AG20443 (cell line): ENCODE measurements at places on chromosomes 2 and 18.

DNA sequence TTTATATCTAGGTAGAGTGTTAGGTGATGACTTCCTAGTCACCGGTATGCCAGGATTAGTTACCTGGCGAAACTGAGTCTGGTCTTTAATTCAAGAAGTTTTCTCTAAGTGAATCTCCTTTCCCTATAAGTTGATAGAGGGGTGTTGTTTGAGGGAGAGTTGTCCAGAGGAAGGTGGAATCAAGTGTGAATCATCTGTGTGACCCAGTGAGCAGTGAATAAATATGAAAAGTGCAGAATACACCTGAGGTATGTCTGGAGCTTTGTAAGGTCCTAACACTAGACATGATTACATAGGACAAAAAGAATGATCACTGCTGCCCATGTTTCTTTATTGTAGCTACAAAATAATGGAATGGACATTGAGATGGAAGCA lies 11.2 kb downstream of the POU3F3 start:
- no peak for DNase-seq

DNA sequence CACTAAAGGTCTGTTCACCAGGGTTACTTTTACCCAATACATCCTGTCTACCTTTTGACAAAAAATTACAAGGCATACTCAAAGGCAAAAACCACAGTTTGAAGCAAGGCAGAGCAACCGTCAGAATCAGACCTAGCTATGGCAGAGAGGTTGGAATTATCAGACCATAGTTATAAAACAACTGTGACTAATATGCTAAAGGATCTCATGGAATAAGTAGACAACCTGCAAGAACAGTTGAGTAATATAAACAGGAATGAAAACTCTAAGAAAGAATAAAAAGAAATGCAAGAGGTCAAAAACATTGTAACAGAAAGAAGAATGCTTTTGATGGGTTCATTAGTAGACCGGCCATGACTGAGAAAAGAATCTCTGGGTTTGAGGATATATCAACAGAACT lies 318.8 kb upstream of the KCNH7 start:
- DNase-seq, result no peak

GRCh38 chr18:50190926-50191325 lies 4.0 kb downstream of the MYO5B start:
- no peak for DNase-seq

- no peak for DNase-seq
Observed at GRCh38 chr2:197615016-197615652, 60.3 kb downstream of the RFTN2 start.

DNA sequence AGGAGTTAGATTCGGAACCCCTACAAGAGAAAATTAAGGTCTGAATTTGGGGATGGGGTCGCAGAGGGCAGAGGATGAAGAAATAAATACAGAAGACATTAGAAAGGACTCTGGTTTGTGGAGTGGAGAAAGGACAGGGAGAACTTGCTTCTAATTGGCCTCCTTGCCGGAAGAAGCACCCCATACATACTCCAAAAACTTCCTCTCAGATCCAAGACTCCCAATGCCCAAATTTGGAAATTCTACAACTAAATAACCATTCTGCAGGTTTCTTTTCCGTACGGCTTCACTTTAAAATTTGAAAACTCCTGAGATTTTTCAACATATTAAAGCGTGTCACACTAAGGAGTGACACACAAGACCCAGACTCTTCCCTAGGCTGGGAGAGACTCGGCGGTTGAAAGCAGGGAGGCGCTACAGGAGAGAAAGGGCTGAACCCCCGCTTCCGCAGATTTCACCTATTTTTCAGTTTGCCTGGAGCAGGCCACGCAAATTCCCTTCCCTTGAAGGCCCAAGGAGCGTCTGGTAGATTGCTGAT lies 478 bp downstream of the CLHC1 start:
- DNase-seq, result peak; percentile 46

DNA sequence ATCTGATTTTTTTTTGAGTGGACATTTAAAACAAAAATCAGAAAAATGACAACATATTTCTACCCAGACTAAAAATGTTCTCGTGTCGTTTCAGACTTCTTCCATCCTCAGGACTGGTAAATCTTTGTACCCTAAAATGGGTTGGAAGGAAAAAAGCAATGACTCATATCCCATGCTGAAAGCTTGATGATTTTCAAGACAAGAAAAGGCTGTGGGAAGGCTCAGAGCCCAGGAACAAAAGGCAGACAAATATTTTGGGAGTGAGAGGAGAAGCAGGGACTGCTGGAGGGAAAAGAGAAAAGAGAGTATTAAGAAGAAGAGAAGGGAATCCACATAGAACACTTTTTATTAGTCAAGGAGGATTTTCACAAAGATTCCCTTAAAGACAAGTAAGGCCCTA lies 77.1 kb upstream of the CTAGE1 start:
- peak; percentile 63 for DNase-seq

DNA sequence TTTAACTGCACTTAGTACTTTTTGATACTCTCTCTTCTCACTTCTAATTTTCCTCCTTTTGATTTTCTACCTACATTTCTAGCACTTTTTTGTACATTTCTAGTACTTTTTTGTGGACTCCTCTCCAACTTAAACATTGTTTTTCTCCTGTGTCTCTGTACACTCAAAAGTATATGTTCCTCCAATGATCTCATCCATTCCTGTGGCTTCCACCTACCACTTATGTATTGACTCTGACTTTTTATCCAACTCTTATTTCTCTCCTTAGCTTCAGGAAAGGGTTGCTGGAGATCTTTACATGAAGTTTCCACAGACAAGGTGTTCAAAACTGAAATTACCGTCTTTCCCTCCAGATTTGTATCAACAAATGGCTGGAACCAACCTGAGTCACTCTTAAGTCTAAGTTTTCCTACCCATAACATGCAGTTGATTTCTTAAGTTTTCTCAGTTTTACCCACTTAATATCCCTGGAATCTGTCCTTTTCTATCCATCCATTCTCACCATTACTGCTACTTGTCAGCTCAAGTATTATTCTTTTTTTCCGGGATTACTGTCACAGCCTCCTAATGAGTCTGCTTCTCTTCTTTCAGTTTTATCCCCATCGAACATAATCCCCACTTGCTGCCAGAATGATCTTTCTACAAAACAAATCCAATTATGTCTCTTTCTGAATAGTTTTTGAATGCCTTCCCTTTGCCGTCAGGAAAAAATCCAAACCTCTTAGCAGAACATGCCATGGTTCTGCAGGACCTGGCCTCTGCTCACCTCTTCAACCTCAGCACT lies 22.6 kb upstream of the PELI1 start:
- DNase-seq, result no peak

DNA sequence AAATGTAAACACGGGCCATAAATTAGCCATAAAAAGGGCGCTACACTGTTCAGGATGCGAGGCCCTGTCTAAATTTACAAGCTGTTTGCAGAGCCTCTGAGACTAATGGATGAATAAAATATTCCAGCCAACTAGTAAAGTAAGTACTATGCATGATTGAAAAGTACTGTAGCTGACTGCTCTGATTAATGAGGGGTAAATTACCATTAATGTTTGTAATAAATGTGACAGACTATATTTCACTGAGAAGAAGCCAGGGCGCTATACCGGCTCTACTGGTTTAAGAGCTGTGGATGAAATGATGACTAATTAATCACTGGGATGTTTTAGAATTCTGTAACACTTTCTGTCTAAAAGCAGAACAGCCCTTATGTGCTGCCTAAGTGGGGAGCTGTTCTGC lies 54.3 kb upstream of the RGPD4 start:
- DNase-seq, result no peak

DNA sequence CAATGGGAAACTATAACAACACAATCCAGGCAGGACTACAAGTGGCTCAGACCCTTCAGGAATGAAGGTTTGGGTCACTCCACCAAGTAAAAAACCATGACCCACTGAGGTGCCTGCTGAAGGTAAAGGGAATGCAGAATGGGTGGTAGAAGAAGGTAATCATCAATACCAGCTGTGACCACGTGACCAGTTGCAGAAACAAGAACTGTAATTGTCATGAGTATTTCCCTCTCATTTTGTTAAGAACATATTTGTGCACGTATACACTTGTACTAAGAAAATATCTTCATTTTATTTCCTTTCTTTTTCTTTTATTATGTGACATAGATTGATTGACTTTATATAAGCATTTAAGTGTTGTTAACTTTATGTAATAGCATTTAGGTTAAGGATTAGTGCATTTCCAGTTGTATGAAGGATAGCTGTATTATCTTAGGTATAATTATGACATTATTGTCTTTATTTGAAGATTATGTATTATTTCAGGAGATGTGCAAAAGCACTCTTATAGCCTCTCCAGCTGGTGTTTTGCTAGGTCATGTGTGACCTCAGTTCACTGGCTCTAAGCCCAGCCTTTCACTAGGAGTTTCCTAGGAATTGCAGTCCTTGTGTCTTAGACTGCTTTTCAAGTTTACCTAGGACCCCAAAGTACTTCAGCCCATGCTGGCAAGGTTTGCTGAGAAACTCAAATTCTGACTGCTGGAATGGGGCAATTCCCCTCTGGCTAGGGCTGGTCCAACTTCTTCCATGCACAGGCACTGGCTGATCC lies 125.7 kb upstream of the DPP10 start:
- no peak for DNase-seq

DNA sequence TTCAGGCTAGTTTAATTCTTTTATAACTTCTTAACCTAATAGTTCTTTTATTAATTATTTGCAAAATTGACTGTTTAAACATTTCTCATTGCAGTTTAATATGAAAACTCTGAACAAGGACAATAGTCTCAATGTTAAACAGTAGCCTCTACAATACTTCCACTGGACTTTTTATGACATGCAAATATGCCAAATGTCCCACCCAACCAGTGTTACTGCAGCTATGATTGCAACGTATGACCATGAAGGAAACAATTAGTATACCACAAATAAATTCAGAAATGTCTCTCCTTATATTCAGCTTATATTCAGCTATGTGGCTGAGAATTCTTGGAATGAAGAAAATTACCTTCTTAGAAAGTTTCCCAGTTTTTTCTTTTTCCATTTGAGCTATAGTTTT lies 688.6 kb downstream of the DCC start:
- DNase-seq, result no peak

DNA sequence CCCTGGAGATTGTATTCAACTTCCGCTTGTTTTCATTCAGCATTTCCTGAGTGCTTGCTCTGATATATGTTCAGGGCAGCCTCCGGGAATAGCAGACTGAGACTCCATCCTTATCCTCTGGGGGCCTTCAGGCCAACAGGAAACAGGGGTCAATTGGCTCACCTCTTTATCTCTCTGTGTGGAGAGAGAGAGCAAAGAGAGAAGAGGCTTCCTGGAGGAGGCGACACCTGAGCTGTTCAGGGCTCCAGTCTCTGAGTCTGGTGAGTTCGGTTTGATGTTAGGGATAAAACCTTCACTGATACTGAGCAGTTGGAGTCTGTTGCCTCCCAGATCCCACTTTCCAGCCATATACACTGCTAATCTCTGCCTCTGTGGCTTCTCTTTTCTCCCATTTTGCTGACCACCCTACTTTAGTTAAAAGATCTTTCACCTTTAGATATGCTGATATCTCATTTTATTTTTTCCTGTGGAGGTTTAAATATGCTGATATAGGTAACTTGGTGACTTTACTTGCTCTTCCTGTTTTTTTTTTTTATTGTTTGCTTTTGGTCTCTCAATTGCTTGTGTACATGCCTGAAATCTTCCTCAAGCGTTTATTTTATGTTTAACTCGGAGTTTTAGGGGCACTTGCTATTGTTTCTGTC lies 56.9 kb downstream of the KCNS3 start:
- no peak for DNase-seq

- DNase-seq, result no peak
Observed at GRCh38 chr2:152063325-152063924, 35.4 kb downstream of the CACNB4 start.

DNA sequence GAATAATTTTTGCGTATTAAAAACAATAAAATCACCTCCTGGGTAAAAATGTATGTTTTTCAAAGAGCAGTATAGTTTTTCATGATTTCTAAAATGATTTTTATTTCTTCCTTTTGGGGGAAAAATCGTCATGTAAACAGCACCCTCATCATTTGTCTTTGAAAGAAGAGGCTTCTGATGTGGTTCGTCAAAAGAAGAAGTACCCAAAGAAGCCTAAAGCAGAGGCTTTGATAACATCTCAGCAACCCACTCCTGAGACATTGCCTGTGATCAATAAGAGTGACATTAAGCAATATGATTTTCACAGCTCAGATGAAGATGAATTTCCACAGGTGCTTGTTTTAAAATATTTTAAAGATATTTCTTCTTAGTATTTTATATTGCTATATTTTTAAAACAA lies 110.2 kb upstream of the KIF5C start:
- no peak for DNase-seq

DNA sequence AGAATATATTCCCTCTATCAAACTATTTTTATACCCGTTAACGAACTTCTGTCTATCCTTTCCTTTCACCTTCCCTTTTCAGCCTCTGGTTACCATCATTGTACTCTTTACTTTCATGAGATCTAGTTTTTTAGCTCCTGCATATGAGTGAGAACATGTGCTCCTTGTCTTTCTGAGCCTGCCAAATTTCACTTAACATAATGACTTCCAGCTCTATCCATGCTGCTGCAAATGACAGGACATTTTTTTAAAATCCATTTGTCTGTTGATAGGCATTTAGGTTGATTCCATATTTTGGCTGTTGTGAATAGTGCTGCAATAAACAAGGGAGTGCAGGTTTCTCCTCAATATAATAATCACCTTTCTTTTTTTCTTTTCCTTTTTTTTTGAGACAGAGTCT lies 8.2 kb upstream of the CCDC195 start:
- DNase-seq, result no peak

- DNase-seq, result no peak
Observed at GRCh38 chr2:99802734-99803133, 312.9 kb upstream of the REV1 start.

GRCh38 chr18:24986666-24987302 lies 365.2 kb downstream of the ZNF521 start:
- DNase-seq, result no peak

DNA sequence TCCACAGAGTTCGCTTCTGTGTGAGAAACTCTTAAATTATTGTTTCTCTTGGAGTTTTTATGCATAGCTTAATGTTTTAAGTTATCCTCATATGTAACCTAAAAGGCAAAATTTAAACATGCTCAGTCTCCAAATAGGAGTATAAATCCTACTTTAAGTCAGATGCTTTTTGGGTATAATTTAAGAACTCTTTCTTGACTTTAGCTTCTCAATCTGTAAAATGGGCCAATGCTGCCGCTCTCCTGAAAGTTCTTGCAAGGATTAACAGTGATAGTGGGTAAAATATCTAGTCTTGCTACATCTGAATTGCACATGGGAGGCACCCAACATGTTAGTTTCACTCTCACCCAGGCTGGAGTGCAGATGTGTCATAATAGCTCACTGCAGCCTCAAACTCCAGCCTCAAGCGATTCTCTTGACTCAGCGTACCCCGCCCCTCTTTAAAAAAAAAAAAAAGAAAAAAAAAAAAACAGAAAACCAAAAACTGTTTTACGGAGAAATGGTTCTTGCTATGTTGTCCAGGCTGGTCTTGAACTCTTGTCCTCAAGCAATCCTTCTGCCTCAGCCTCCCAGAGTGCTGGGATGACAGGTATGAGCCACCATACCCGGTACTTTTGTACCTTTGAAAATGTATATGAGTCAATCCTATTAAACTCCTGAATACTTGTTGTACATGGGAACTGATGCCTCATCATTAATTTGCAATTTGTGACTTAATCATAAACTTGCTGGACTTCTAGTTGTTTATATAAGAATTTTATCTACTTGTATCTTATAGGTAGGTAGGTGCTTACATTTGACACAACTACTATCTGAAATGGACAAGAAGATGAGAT lies 1.8 kb downstream of the FBXO48 start:
- no peak for DNase-seq

GRCh38 chr2:222179592-222179991 lies 119.2 kb downstream of the PAX3 start:
- DNase-seq, result no peak

- no peak for DNase-seq
Observed at GRCh38 chr2:160242893-160243564, 43.0 kb upstream of the ITGB6 start.

GRCh38 chr18:67232406-67232805 lies 284.1 kb downstream of the DSEL start:
- peak; percentile 55 for DNase-seq
